Muscle of leg (tissue), 16 donors: ENCODE measurements at places on chromosomes 11 and 22.

- DNase-seq: peak; percentile 98
- H3K27me3 ChIP-seq: no peaks in the 10 kb centered on the region
- peak overlapping the region; percentile 84 for H3K27ac ChIP-seq
- peaks cover 86% of the 10 kb centered on the region for H3K4me1 ChIP-seq
- no peaks in the 10 kb centered on the region for H3K36me3 ChIP-seq
Observed at GRCh38 chr11:11973361-11973800, 35.0 kb downstream of the DKK3 start.

DNA sequence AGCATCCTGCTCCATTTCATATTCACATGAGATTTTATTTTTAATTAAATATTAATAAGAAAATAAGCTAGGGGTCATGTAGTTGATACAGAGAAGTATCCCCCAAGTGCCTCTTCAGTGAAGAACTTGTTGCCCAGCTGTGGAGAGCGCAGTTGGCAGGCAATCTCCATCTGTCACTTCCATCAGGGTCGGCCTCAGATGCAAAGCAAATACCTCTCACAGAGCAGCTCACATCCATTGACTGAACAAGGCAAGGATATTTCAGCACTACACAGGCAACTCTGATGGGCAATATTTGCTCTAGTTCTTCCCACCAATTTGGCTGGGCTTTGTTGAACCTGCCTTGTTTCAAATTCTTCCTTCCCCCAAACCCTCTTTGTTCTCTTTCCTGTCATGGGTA, 129.4 kb downstream of the NOX4 start:
- no peaks in the 10 kb centered on the region for H3K27me3 ChIP-seq
- no peak for DNase-seq
- H3K4me1 ChIP-seq: no peaks in the 10 kb centered on the region
- no peaks in the 10 kb centered on the region for H3K36me3 ChIP-seq
- H3K27ac ChIP-seq: no peak overlapping the region

- H3K4me3 ChIP-seq: no peak overlapping the region
- H3K36me3 ChIP-seq: peaks cover 6% of the 10 kb centered on the region
- H3K27ac ChIP-seq: no peak overlapping the region
- peaks cover 7% of the 10 kb centered on the region for H3K4me1 ChIP-seq
Observed at GRCh38 chr11:86442420-86442819, 67.7 kb downstream of the CCDC81 start.

- no peak overlapping the region for H3K27ac ChIP-seq
- H3K4me1 ChIP-seq: no peaks in the 10 kb centered on the region
- H3K36me3 ChIP-seq: peaks cover 92% of the 10 kb centered on the region
- no peak for DNase-seq
- H3K4me3 ChIP-seq: no peak overlapping the region
- H3K27me3 ChIP-seq: no peaks in the 10 kb centered on the region
Observed at GRCh38 chr22:19043121-19044085, 78.8 kb downstream of the DGCR2 start.

- H3K36me3 ChIP-seq: no peaks in the 10 kb centered on the region
- no peak overlapping the region for H3K4me3 ChIP-seq
- no peak for DNase-seq
- peaks cover 16% of the 10 kb centered on the region for H3K27me3 ChIP-seq
- H3K4me1 ChIP-seq: no peaks in the 10 kb centered on the region
Observed at GRCh38 chr11:116595305-116595880, 177.4 kb downstream of the BUD13 start.

DNA sequence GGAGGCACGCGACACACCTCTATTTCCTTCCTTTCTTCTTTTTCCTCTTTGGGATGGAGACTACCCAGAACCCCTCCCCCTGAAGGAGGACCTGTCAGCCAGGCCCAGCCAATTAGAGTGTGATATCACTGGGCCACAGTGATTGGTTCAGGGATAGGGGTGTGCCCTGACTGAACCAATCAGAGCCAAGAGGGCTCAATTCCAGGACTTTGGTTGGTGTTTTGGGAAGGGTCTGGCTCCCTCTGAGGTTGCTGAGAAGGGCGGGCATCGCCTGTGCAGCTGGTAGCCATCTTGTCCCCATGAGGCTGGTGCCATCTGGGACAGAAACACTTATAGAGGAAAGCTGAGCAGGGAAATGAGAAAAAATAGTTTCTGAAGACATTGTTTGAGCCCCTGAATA, 71.4 kb downstream of the CHST1 start:
- H3K4me3 ChIP-seq: no peak overlapping the region
- H3K27ac ChIP-seq: no peak overlapping the region
- peaks cover 5% of the 10 kb centered on the region for H3K27me3 ChIP-seq
- H3K4me1 ChIP-seq: peaks cover 3% of the 10 kb centered on the region
- H3K36me3 ChIP-seq: no peaks in the 10 kb centered on the region

- H3K36me3 ChIP-seq: no peaks in the 10 kb centered on the region
- no peak overlapping the region for H3K27ac ChIP-seq
- no peak overlapping the region for H3K4me3 ChIP-seq
- peaks cover 5% of the 10 kb centered on the region for H3K4me1 ChIP-seq
- DNase-seq: peak; percentile 13
- H3K27me3 ChIP-seq: peaks cover 8% of the 10 kb centered on the region
Observed at GRCh38 chr11:126808836-126809235, 191.7 kb downstream of the KIRREL3 start.

DNA sequence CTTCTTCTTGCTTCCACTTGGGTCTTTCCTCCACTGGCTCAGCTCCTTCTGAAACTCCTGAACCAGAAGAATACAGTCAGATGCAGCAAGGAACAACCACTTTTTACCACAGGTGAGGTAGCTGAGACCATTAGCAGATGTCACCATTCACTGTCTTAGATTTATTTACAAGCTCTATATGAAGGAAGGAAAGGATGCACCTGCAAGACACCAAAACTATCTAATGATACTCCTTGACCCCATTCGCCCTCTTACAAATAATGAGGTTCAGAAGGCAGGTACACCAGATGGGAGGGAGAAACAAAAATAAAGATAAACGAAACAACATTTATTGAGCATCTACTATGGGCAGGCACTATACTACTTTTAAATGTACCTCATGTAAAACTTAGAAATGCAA, 10.3 kb downstream of the TFIP11 start:
- H3K4me3 ChIP-seq: no peak overlapping the region
- no peaks in the 10 kb centered on the region for H3K27me3 ChIP-seq
- no peak overlapping the region for H3K27ac ChIP-seq
- no peak for DNase-seq

- no peak overlapping the region for H3K27ac ChIP-seq
- H3K27me3 ChIP-seq: no peaks in the 10 kb centered on the region
- no peaks in the 10 kb centered on the region for H3K4me1 ChIP-seq
Observed at GRCh38 chr11:20178976-20179375, 18.7 kb upstream of the DBX1 start.

DNA sequence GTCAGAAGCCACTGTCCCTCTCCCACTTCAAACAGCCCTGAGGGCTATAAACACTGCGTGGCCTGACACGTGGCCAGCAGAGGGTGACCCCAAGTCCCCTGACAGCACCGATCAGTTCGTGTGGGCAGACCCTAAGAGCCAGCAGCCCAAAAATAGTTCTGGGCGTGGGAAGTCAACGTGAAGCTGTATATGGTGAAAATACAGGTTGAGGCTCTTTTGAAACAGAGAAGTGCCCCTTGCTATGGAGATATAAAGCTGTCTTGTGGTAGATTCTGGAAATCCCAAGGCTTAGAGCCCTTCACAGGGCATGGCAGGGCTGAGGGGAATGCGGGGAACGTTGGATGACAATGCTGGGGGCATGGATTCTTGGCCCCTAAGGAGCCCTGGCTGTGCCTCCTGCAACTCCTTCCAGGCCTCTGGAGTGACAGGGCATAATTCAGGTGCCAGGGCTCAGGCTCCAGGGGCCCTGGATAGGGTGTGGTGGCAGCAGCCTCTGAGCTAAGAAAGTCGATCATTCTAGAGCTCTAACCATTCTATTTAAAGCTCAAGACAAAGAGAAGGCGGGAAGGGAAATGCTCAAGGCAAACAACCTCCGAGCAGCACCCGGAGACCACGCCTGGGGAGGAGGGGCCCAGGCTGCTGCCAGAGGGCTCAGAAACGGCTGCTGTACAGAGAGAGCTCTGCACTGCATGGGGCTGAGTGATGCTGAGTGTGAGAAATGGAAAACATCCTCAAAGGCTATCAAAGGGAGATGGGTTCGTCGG, 60.4 kb upstream of the CD5 start:
- no peak overlapping the region for H3K4me3 ChIP-seq
- no peaks in the 10 kb centered on the region for H3K27me3 ChIP-seq
- DNase-seq: peak; percentile 86
- no peaks in the 10 kb centered on the region for H3K36me3 ChIP-seq
- peak overlapping the region; percentile 78 for H3K27ac ChIP-seq

DNA sequence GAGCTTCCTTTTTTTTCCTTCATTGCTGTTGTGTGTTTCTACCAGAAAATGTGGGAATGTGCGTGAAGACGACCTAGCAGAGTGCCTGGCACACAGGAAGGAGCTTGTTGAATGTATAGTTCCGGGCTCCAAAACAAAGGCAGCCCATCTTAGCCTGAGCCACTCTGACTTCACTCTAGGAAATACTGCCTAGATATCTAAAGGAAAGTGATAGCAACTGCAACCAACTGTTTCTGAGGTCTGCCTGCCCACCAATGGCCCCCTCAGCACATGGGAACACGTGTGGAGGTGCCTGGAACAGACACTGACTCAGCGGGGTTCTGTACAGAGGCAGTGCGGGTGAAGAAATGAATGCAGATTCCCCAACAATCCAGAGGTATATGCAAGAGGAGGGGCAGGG, 14.7 kb upstream of the XBP1 start:
- peaks cover 15% of the 10 kb centered on the region for H3K4me1 ChIP-seq
- no peaks in the 10 kb centered on the region for H3K27me3 ChIP-seq
- no peak overlapping the region for H3K4me3 ChIP-seq
- no peak for DNase-seq
- no peak overlapping the region for H3K27ac ChIP-seq

DNA sequence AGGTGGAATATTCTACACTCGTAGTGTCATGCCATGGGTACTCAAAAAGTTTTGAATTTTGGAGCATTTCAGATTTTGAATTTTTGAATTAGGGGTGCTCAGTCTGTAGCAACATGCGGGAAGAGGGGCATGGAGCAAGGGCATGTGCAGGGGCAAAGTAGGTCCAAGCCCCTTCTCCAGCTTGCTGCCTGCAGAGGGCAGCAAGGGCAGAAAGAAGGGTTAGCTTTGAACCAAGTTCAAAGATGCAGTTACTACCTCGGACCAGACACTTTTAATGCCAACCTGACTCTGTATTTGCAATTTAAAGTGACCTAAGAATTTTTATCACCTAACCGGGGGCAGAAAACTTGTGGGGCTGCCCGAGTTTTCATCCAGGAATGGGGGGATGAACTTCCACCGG, 68.2 kb downstream of the CD82 start:
- H3K4me3 ChIP-seq: no peak overlapping the region
- H3K27ac ChIP-seq: no peak overlapping the region
- no peaks in the 10 kb centered on the region for H3K36me3 ChIP-seq
- peaks cover 21% of the 10 kb centered on the region for H3K4me1 ChIP-seq

- peak; percentile 96 for DNase-seq
- H3K4me1 ChIP-seq: peaks cover 91% of the 10 kb centered on the region
- H3K27ac ChIP-seq: peak overlapping the region; percentile 94
- no peaks in the 10 kb centered on the region for H3K27me3 ChIP-seq
- peaks cover 7% of the 10 kb centered on the region for H3K36me3 ChIP-seq
- no peak overlapping the region for H3K4me3 ChIP-seq
Observed at GRCh38 chr22:24433828-24434470, 6.5 kb downstream of the ADORA2A start.

DNA sequence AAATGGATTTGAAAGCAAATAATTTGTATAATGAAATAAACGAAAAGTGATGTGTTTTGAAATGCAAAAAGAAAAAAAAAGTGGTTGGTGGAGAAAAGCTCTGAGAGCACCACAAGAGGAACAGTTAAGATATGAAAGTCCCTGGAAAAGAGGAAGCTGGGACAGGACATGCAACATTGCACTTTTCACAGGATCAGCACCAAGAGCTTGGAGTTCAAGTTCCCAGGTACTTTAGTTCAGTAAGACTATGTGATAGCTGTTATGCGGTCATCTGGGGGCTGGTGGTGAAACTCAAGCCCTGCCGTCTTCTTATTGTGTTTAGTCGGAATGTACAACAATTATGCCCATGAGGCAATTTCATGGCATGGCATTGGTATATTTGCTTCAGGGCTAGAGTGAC, 17.1 kb upstream of the MS4A4A start:
- H3K27me3 ChIP-seq: no peaks in the 10 kb centered on the region
- no peaks in the 10 kb centered on the region for H3K4me1 ChIP-seq
- no peak overlapping the region for H3K27ac ChIP-seq

DNA sequence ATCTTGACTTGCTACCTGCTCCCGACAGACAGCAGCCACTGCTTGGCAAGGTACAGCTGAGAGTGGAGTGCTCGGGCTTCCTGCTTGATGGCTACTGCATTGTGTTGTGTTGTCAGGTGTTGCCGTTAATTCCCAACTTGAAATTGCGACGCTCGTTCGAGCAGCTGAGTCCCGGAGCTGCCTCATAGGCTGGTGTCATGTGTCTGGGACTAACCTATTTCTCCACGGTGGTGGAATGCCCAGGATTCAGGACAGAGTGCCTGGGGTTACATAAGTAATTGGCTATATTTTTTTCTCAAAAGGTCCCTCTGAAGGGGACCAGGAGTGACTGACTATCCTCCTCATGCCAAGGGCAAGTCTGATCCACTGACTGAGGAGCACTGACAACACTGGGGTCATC, 18.5 kb downstream of the COMMD9 start:
- peaks cover 36% of the 10 kb centered on the region for H3K36me3 ChIP-seq
- DNase-seq: peak; percentile 35
- peaks cover 26% of the 10 kb centered on the region for H3K4me1 ChIP-seq

DNA sequence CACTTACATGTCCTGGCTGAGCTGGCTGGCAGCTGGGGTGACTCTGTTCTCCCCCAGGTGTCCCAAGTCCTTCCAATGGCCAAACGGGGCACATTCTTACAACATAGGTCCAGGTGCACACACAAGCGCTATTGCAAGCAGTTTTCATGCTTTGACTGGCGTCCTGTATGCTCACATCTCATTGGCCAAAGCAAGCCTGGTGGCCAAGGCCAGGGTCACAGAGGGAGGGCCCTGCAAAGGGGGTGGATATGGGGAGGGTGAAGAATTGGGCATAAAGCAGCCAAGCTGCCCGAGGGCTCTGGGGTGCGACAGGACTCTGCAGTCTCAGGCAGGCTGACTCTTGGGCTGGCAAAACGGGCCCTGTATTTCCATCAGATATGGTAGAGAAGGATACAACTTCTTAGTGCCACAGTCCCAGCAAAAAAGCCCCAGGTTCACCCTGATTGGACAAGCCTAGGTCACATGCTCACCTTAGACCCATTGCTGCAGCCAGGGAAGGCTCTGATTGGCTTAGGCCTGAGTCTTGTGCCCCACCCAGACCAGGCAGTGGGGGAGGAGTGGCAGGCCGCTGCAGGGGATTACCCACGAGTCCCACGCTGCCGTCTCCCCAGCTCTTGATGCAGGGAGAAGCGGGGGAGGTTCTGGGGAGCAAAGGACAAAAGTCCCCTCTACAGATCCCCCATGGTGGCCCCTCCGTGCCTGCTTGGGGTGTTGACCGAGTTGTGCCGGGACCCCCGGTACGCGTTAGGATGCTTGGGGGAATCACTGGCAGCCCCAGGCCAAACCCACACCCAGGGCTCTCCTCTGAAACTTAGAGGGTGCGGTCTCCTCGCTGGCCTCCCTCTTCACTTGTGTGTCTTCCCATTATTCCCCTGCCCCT, 110.8 kb downstream of the ARHGAP8 start:
- H3K4me3 ChIP-seq: no peak overlapping the region
- no peaks in the 10 kb centered on the region for H3K36me3 ChIP-seq
- H3K4me1 ChIP-seq: peaks cover 20% of the 10 kb centered on the region
